ENCODE measurements at places on chromosomes 12 and 14.

DNA sequence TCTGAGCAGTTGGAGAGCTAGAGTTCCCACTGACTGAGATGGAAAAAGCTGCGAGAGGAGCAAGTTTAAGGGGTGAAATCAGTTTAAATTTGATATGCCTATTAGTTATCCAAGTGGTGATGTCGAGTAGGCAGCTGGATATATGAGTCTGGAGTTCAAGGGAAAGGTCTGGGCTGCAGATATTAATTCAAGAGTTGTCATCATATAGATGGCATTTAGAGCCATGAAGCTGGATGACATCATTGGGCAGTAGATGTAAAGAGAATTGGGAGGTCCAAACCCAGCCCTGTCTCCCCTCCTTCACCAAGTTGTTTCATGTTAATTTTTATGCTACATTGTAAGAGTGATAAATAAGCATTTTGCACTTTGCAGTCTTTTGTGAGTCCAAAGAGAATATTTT lies 898.1 kb downstream of the GALC start:
- DNase-seq, result no peak

DNA sequence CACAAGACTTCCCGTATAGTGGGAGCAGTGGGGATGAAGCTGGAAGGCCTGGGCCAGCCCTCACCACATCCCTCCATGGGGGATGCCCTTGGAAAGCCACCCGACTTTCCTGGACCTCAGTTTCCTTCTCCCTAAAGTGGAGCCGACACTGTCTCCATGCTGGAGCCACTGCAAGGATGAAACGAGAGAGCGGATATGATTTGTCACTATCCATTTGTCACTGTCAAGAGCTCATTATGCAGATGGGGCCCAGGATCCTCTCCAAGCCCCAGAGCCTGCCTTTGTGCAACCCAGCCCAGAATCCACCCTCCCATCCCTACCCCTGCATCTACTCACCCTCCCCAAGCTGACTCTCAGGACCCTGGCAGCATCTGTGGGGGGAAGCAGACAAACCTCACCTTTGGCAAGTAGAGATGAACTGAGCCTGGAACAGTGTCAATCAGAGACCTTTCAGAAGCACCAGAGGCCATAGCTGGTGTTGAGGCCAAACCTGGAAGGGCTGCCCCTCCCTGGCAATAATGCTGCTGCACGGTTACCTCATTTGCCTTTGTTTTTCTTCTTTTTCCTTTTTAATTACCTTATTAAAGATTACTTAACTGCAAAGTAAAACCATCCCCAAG lies 287.7 kb upstream of the RTL1 start:
- no peak for DNase-seq

- DNase-seq, result no peak
Observed at GRCh38 chr14:29724991-29725390, 202.7 kb downstream of the PRKD1 start.

GRCh38 chr14:80304125-80304766 lies 92.9 kb upstream of the DIO2 start:
- no peak for DNase-seq

- no peak for DNase-seq
Observed at GRCh38 chr12:114152890-114153289, 186.8 kb upstream of the RBM19 start.

DNA sequence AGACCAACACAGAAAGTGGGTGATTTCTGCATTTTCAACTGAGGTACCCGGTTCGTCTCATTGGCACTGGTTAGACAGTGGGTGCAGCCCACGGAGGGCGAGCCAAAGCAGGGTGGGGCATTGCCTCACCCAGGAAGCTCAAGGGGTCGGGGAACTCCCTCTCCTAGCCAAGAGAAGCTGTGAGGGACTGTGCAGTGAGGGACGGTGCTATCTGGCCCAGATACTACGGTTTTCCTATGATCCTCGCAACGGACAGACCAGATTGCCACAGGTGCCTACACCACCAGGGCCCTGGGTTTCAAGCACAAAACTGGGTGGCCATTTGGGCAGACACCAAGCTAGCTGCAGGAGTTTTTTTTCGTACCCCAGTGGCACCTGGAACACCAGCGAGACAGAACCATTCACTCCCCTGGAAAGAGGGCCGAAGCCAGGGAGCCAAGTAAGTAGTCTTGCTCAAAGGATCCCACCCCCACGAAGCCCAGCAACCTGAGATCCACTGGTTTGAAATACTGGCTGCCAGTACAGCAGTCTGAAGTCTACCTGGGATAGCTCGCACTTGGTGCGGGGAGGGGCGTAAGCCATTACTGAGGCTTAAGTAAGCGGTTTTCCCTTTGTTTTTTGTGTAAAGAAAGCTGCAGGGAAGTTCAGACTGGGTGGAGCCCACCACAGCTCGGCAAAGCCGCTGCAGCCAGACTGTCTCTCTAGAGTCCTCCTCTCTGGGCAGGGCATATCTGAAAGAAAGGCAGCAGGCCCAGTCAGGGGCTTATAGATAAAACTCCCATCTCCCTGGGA lies 25.5 kb upstream of the NAA30 start:
- DNase-seq, result no peak

- DNase-seq, result no peak
Observed at GRCh38 chr14:59926534-59926933, 6.6 kb downstream of the LRRC9 start.

DNA sequence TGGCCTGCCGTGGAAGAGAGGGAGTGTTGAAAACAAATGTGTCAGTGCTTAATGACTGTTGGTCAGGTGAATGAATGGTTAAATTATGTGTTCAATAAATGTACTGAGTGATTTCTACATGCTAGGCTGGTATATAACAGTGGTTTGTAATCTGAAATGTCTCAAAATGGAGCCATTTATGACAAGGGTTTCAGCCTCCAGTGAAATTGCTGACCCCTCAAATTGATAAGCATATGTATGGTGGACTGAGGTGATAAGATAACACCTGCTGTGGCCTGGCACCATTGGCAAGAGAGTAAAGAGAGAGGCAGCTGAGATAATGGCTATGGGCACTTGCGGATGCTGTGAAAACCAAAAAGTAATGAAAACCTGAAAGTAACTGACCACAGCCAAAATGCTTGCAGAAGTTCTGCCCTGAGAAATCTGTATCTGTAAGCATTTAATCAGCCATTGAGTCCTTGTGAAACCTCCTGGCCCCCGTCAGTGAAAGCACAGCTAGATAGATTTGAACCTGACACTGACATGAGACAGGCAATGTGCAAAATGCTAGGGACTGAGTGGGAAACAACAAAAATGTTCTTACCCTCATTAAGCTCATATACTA lies 1.4 kb upstream of the BCAT1 start:
- DNase-seq, result no peak

DNA sequence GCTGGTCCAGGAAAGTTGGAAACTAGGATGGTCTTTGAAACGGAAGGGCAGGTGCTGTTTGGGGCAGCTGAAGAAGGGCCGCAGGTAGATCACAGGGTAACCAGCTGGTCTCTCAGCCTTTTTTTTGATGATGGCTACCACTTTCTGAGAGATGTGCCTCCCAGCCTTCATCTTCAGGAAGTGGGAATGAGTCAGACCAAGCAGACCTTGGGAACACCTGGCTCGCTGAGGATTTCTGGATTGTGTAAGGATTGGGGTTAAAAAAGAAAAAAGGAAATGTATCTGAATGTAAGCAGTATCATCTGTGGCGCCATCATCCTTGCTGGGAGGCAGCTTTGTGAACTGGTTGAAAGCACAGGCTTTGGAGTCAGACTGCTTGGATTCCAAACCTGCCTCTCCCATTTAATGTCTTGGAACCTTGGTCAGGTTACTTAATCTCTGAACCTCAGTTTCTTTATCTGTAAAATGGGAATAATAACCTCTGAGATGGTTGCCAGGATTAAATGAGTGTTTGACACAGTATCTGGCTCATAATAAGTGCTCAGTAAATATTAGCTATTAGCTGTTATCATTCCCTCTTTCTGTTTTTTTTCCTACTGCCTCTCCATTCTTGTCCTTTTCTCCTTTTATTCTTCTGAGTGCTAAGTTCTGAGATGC lies 1.7 kb downstream of the PRPF40B start:
- DNase-seq, result no peak

- DNase-seq, result no peak
Observed at GRCh38 chr14:28656704-28657255, 109.8 kb upstream of the FOXG1 start.

GRCh38 chr12:102063069-102063468 lies 1.3 kb upstream of the WASHC3 start:
- DNase-seq, result no peak

GRCh38 chr12:99609455-99610181 lies 37.9 kb upstream of the GARIN6 start:
- DNase-seq, result no peak

DNA sequence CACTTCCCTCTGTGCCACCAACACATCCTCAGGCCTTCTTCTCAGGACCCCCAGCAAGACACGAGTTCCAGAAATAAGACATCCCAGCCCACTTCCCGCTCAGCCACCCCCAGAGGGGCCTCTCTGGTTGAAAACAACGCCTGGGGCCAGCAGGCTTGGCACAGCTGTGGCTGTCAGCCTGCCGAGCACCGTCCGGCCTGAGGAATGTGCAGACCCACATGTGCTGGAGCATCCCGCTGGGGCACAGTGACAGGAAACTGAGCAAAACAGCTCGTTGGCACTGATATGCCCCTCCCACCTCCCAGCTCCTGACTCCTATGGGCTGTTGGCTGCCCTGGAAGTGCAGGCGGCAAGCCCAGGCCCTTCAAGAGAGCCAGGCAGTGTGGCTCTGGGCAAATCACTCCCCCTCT lies 1.4 kb downstream of the SYNE3 start:
- no peak for DNase-seq

- DNase-seq, result no peak
Observed at GRCh38 chr14:59656473-59656872, 79.9 kb upstream of the CCDC175 start.

GRCh38 chr14:71686677-71687076 lies 245.6 kb upstream of the RGS6 start:
- no peak for DNase-seq

DNA sequence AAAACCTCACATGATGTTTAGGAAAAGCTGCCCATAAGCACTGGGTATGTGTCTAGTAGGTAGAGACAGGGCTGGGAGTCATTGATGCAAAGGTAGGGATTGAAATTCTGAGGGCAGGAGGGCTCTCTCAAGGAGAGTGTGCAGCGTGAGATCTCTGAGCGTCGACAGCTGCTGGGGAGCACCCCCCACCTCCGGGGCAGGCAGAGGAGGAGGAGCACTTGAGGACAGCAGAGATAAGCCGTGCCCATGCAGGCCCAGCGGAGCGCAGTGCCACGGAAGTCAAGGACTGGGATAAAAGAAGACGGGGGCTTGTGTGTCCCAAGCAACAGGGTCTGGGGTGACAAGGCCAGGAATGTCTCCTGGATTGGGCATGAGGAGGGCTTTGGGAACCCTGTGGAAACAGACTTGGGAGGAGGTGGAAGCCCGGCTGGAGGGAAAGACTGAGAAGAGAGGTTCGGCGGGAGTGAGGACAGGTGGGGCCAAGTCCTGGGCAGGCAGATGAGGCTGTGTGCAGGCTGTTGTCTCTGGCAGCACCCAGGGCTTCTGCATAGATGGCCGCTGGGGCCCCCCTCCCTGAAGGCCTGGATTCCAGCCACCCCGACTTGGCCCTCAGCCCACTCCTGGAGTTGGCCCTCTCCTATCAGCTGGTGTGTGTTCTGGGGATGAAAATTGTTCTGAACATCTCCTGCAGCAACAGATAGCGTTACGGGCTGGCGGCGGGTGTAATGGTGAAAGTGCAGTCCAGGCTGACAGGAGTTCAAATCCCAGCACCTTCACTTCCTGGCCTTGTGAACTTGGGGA lies 1.9 kb downstream of the CACNA2D4 start:
- DNase-seq, result no peak

- no peak for DNase-seq
Observed at GRCh38 chr12:14768823-14769405, 34.4 kb downstream of the WBP11 start.

- no peak for DNase-seq
Observed at GRCh38 chr14:21086908-21087293, 11.6 kb downstream of the ZNF219 start.

DNA sequence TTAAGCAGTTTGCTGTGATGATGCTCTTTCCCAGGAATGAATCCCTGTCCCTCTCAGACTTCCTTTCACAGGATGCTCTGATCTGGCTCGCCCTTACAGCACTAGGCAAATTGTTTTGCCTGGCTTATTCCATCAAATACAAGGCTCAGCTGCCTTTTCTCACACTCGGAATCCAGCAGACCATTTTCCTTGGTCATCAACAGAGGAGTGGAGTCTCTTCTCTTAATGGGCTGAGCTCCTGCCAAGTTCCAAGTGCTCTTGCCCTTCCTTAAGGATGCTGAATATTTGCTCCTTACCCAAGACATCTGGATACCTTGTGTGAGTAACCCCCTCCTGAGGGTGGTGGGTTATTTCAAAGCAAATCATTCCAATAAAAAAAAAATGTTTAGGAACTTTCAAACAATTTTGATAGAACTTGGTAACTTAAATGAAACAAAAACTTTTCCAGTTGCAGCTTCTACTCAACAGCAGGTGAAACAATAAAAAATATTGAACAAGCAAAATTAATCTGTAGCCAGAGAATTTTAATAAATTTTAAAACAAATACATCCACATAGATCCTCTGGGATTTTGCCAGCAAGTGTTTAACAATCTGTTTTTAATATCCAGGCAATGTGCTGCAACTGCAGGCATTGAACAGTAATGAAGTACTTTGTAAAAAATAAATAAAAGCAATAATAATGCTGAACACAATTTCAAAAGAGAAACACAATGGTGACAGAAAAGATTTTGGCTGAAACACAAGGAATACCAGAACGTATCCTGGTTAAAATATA lies 264.0 kb upstream of the FAR2 start:
- DNase-seq, result no peak

GRCh38 chr12:102438827-102439210 lies 41.5 kb downstream of the IGF1 start:
- no peak for DNase-seq

GRCh38 chr12:120872487-120872886 lies 31.7 kb downstream of the SPPL3 start:
- no peak for DNase-seq

DNA sequence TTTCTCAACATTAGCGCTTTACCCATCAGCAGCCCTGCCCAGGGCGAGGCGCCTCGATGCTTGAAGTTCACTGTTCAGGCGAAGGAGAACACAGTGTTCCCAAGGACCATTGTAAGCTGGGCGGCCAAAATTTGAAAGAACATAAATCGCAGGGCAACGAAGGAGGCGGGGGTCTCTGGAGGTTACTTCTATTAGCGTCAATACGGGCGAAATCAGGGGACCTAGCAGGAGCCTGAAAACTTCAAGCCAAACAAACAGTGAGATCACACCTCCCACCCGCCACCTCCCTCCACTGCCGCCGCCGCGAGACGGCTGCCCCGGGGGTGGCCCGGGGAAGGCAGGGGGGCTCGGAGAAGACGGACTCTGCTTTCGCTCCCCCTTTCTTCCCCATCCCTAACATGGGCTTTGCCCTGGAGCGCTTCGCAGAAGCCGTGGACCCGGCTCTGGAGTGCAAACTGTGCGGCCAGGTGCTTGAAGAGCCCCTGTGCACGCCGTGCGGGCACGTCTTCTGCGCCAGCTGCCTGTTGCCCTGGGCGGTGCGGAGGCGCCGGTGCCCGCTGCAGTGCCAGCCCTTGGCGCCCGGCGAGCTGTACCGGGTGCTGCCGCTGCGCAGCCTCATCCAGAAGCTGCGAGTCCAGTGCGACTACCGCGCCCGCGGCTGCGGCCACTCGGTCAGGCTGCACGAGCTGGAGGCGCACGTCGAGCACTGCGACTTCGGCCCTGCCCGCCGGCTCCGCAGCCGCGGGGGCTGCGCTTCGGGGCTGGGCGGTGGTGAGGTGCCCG lies at the start of gene PDZRN4:
Gene PDZRN4 (plus strand): TSS at position 263 of the 783 bp plus-strand sequence.
- no peak for DNase-seq

- peak; percentile 3 for DNase-seq
Observed at GRCh38 chr12:83826112-83826511, 1086.5 kb downstream of the SLC6A15 start.

Measured in amniotic stem cell (primary cell).